ENCODE measurements at places on chromosomes 12 and 14. TPM values are rescaled to one million over a fixed set of nuclear protein-coding genes. Genes with fewer than 3 reads are reported as not detected.

DNA sequence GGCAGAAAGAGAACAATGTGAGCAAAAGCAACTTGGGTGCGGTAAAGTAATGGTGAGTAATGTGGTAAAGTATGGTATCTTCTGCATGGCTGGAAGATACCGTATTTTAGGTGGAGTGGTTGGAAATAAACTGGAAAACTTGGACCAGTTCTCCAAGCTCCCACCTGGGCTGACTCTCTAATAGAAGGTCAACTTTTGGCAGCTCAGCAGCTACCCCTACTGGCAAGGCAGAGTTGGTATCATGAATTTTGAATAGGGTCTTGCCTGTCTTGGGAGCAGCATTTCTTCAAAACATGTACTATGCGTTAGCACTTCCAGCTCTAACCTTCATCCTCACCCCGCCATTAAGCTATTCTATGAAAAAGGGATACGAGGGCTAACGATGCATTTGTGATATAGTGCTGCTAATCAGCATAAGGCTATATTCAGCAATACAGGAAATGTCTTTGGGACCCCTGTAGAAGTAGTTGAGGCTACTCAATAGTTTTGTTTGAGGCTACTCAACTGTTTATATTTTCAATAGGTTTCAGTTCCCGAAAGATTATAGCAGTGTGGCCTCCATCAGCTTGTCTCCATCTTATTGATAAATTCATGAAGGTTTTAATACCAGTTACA, 276.3 kb upstream of the FAR2 start:
- DNase-seq, result peak; percentile 24

GRCh38 chr12:71686658-71687025, 760 bp downstream of the TMEM19 start:
- no peak for DNase-seq

- no peak for DNase-seq
Measured at GRCh38 chr14:26394150-26394810, 203.6 kb downstream of the NOVA1 start.

KCNA1 gene
- total RNA-seq, result under 0.01 TPM

DNA sequence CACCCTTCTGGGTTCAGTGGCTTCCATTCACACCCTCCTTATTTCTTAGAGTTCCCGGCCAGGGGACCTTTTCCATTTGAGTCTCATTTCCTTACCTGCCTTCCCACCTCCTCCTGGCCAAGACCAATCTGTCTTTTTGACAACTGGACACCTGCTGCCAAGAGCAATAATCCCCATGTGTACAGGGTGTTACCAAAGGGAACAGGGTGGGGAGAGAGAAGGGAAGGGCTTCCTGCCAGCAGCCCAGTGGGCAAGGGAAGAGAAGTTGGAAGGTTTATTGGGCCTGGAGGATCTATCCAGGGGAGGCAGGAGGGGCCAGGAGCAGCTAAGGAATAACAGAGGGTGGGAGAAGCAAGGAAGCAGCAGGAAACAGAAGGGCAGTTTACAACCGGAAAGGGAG, 346.2 kb downstream of the C12orf75 start:
- DNase-seq, result peak; percentile 33

DNA sequence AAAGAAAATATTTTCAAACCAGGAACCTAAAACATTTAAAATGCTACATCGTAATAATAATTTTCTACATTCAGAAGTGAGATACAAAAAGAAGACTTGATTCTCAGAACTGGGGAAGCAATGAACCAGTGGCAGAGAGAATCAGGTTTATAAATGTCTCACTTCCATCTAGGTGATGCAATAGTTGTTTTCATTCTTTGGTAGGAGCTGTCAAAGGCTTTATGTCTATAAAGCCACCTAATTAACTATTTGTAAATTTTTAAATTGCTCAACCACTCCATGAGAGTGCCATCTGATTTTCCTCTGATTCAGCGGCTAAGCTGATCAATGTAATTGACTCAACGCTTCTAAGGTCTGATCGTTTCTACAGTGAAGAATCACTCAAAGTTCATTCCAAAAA, 66.1 kb downstream of the ARMH4 start:
- DNase-seq, result no peak

DNA sequence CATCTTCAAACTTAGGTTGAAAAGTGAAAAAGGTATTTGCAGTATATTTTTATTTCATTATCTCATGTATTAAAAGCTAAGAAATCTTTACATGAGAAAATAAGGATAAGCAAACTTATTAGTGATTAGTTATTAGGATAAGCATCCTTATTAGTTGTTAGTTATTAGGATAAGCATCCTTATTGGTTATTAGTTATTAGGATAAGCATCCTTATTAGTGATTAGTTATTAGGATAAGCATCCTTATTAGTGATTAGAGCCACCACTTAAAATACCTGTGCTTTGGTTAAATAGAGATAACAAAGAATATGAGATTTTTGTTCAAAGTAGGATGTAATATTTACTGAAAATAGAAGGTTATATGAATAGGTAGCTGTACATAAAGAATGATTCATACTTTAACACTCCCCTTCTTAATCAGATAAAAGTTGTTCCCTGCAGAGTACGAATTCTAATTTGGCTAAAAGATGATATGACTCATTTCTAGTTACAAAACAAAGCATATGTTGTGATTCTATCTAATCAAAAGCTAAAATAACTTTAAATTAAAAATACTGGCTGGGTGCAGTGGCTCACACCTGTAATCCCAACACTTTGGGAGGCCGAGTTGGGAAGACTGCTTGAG, 56.4 kb downstream of the KDM5A start:
- DNase-seq, result no peak

SCN8A gene
- 6.7 TPM for total RNA-seq

GRCh38 chr14:64645220-64645892, 58.9 kb upstream of the PLEKHG3 start:
- peak; percentile 75 for DNase-seq

GRCh38 chr14:20044243-20044642, 8.4 kb upstream of the OR4K13 start:
- no peak for DNase-seq

- DNase-seq, result no peak
Measured at GRCh38 chr12:107736914-107737313, 24.0 kb downstream of the PRDM4 start.

ANKS1B gene
- total RNA-seq, result 54.6 TPM

RERG gene
- total RNA-seq, result 61.6 TPM

LAG3 gene
- 0.41 TPM for total RNA-seq

DNA sequence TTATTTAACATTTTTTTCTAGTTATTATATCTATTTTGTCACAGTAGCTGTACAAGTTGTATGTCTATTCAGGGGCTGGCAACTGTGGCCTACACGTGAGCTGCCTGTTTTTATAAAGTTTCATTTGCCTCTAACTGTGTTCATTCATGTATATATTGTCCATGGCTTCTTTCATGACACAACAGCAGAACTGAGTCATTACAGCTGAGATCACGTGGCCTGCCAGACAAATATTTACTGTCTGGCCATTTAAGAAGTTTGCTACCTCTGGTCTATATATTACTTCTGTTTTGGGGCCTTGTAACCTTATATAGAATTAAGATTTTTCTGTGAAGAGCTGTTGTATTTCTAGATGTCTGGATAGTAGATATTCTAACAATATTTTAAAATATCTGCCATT, 37.9 kb downstream of the KIAA0586 start:
- no peak for DNase-seq

VRTN gene
- not detected for total RNA-seq

DNA sequence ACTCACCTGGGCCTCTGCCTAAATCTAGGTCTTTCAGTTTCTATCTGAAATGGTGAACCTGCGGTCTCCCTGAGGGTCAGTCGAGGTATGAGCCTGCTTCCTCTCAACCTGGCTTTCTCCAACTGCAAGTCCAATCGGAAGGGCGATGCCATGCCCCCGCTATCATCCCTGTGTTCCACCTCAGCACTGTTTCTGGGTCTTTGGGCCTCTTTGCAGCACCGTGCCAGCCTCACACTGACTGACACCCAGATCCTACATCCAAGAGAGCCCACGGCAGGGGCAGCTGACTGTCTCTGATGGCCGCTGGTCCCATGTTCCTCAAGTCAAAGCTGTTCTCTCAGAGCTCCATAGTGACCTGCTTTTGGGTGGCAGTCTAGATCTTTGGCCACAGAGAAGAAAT, 120.7 kb downstream of the PAPOLA start:
- DNase-seq, result no peak

- no peak for DNase-seq
Measured at GRCh38 chr12:108610336-108610815, 12.5 kb upstream of the TMEM119 start.

GDF3 gene
- not detected for total RNA-seq

DNA sequence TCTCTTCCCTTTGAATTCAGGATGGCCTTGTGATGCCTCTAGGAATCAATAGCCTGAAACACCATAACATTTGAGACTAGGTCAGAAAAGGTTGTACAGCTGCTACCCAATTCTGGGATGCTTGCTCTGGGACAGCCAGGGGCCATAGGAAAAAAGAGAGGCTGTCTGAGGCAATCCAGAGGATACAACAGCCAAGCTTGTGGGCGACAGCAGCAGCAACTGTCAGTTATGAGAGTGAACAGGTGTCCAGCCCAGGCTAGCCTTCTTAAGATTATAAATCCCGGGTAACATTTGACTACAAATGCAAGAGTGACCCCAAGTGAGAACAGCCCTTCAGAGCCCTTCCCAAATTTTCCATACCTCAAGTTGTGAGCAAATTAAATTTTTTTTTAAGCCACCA, 11.1 kb downstream of the DCN start:
- no peak for DNase-seq

MAP3K9 gene
- 2.8 TPM for total RNA-seq

GRCh38 chr12:20493934-20494333, 125.6 kb downstream of the PDE3A start:
- DNase-seq, result no peak

DNA sequence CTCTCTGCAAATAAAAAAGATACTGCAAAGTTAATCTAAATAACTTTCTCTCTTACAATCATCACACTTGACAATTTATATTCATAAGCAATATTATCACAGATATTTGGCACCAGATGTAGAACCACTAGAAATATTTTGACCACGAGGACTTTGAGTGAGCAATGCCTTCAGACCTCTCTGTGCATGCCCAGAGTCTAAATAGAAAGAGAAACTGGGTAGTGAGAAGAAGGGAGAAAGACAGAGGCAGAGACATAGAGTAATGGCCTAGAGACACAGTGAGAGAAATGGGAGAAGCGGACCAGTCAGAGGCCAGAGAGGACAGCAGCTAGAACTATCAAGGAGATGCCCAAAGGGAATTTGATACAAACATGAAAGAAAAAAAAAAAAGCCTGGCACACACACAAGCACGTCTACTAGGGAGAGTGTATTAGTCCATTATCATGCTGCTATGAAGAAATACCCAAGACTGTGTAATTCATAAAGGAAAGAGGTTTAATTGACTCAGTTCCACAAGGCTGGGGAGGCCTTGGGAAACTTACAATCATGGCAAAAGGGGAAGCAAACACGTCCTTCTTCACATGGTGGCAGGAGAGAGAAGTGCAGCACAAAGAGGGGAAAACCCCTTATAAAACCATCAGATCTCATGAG, 41.1 kb downstream of the BMP4 start:
- no peak for DNase-seq

DNA sequence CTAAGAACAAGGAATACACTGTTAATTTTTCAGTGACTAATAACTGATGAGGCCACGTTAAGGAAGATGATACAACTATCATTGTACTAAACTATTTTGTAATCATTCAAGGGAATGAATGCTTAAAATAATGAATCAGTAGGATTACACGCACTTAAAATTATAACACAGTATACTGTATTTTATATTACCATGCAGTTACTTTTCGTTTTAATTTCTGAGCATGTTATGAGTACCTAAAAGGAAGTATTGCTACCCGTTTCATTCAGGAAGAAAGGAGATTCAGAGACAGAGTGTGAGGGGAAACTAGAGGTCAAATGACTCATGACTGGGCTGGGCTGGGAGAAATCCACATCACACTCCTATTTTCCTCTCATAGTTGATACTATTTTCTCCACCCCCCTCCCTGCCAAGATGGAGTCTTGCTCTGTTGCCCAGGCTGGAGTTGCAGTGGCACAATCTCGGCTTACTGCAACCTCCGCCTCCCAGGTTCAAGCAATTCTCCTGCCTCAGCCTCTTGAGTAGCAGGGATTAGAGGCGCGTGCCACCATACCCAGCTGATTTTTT, 202.0 kb downstream of the PPM1H start:
- DNase-seq, result no peak

- no peak for DNase-seq
Measured at GRCh38 chr14:25140411-25140810, 90.5 kb upstream of the STXBP6 start.

DNA sequence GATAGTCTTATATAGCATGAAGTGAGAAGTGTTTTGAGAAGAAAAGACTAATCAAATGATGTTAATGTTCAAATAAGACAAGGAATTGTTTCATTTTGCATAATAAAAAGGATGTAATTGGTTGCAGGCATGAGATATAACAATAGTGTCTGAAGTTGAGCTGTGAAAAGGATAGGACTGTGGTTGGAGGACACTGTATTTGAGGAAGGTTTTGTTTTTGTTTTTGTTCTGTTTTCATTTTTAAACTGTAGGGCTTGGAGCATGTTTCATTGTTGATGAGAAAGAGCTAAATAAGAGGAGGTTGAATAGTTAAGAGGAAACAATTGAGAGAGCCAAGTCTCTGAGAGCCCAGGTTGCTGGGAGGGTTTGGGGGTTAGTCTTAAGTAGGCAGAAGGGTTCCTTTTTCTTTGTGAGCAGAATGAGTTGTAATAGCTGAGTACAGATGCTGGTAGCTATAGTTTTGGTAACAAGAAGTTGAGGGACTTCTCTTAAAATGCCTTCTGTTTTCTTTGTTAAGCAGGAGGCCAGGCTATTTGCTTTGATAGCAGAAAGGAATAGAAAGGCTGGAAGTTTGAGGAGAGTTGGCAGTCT, 58.4 kb downstream of the CCDC91 start:
- DNase-seq, result no peak

GYS2 gene
- not detected for total RNA-seq

- DNase-seq, result no peak
Measured at GRCh38 chr12:112537710-112538396, 119.1 kb downstream of the PTPN11 start.

COX8C gene
- not detected for total RNA-seq

DNA sequence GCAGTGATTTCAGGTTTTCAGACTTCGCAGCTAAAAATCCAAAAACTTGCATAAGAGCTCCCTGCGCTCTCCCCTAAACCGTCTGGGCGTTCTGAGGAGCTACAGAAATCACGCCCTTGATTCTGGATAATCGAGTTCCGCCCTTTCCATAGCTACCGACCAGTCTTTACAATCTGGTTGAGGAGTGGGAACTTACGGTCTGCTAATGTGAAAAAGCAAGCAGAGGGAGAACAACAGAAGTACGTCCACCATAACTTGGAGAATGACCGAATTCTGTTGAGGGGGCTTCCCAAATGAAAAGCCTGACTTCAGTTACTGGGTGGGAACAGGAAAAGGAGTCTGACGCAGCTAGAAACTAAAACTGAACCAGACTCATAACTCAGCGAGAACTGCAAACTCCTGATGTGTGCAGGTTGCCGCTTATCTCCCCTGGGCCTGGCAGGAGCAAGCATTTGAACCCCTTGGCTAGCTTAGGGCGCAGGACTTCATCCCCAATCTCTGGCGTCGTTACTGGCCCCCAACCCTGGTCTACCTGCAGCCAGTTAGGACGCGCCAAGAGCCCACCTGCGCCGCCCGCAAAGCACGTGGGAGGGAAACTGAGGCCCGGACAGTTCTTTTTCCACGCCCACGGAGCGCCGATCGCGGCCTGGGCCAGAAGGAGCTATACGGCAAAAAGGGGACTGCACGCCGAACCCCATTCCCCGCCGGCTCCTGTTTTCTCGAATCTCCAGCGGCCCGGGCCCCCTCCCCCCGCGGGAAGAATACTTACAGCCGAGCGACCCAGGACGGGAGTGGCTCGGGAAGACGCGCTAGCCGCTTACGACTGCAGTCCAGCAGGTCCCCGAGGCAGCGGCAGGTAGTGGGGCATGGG, 838 bp downstream of the LRIG3 start:
- DNase-seq, result peak; percentile 36

Data from uterus (tissue), 4 donors.